ENCODE measurements at places on chromosomes 12 and 14.
A peak's percentile ranks its signal among the peaks of the same experiment; 100 is the strongest.

GRCh38 chr12:64781280-64782190 lies 22.3 kb upstream of the GNS start:
- DNase-seq, result peak; percentile 17

GRCh38 chr12:67922245-67922644 lies 67.0 kb upstream of the IFNG-AS1 start:
- no peak for DNase-seq

- no peak for DNase-seq
Measured at GRCh38 chr14:86766469-86766868, 1226.5 kb downstream of the GALC start.

GRCh38 chr14:24852312-24853060 lies 197.5 kb downstream of the STXBP6 start:
- DNase-seq, result no peak

GRCh38 chr12:74321381-74321780 lies 216.3 kb upstream of the ATXN7L3B start:
- no peak for DNase-seq

DNA sequence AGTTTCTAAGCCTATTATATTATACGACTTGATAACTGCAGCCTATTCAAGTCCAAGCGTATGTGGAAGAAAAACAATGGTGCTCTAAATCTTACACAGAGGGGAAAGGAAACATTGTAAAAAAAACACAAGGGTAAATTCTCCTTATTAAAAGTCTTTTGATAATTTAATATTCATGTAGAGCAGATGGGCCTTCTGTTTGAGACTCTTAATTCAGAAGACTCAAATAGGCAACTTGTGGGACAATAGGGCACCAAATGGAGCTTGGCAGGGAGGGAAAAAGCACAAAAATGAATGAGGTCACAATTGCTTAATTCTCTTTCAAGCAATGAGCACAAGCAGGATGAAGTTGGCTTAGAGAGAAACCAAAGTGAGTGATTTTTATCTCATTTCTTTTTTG lies 159.4 kb downstream of the NELL2 start:
- DNase-seq, result no peak

DNA sequence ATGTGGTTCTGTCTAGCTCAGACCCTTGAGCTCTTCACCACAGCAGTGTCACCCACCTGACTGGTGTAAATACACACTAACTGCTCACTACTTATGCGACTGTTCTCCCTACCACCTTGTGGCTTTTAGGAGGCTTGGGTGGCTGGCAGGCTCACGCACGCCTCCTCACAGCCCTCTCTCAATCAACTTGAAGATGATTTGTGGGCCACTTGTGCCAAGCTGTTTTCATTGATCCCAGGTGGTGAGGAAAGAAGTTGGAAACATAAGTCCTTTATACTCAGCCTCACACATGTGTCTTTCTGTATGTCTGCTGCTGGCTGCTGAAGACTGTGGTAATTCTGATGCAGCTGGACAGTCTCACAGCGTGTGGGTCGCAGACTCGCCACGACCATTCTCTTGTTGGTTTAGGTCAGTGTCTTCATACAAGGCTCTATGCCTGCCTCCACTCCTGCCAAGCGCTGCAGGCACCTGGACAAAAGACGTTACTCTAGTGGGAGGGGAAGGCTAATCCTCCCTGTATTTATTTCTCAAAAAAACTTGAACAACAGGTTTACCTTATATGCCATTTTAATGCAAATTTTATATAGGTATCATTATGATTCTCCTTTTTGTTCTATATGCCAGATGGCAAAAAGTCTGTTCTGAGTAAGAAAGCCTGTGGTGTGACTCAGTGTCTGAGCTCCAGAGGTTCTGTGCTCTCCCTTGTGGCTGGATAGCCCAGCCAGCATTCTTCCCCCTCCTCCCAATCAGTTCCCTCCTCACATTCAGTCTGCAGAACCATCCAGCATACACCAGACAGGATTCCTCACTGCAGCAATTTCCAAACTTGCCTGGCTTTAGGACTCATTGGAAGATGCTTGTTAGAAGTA lies 115.6 kb downstream of the DIP2B start:
- no peak for DNase-seq

DNA sequence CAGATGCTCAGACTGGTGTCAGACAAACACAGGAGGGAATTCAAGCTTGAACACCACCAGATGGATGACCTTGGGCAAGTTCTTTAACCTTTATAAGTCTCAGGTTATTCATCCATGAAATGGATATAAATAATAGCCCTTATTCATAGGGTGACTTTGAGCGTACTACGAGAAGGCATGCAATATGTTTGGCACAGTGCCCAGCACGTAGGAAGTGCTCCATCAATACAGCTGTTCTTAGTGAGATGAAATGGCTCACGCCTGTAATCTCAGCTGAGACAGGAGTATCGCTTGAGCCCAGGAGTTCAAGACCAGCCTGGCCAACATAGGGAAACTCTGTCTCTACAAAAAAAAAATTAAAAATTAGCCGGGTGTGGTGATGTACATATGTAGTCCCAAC lies 84.8 kb upstream of the FICD start:
- DNase-seq, result no peak

DNA sequence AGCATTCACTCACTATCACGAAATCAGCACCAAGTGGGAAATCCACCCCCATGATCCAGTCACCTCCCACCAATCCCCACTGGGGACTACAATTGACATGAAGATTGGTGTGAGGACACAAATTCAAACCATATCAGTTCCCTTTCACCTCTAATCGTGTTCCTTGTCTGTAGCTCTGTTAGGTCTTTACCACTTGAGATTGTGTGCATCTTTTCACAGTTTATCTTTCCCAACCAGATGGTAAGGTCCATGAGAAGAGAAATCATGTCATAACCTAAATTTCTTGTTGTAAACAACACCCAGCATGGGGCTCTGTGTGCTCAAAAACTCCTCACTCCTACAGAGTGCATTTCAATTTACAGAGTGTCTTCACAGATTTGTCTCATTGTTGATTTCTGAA lies 27.1 kb upstream of the PCED1B start:
- no peak for DNase-seq

DNA sequence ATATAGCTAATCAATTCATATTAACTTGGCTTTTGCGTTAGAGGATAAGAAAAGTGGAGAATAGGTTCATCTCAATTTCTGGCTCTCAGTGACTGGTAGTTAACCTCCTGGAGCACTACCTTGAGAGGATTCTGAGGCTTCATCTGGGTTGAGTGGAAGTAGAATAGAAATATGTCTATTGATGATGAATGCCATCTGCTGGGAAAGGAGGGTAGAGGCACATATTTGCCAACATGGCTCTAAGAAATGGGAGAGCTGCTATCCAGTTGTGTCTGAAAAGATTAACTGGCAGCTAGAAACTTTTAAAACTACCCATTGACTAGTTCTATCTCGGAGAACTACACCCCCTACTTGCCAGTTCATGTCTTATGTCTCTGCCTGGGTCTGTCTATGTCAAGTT lies 530.1 kb downstream of the NRXN3 start:
- no peak for DNase-seq

DNA sequence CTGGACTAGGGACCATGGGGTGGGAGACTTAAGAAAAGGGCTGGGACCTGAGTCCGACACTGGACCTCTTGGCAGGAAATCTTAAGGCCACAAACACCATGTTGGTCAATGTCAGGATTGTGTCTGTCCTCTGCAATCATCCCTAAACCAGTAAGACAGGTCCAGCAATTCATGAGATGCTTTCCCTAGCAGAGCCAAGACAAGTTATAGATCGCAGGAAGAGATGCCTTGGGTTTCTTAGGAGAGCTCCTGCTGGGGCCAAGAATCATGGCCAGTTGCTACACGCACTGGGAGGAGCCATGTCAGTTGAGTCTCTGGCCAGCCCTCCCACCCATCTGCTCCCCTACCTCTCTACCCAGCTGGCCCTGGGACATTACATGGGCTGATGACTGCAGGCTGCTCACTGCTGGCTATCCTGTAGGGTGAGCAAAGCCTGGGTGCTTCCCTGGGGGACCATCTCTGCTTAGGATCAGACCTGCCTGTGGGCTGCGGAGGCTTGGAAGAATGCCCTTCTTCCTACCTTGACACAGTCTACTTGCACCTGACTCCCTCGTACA lies 14.2 kb downstream of the PLEKHH1 start:
- DNase-seq, result no peak

DNA sequence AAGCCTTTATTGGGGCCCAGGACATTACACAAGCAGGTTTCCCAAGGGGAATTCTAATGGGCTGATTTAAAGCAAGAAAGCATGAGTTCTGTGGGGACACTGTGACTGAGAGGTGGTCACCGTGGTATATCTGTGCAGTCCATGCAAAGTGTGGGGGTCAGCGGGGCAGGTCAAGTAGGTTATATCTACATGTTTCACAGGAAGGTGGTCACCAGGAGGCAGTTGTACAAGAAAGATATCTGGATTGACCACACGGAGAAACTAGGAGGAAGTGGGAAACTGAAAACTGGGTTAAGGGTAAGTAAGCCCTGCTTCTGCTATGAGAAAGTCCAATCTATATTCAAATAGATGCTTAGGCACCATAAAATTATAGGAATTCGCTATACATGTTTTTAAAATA lies 77.8 kb upstream of the CNOT2 start:
- DNase-seq, result no peak

DNA sequence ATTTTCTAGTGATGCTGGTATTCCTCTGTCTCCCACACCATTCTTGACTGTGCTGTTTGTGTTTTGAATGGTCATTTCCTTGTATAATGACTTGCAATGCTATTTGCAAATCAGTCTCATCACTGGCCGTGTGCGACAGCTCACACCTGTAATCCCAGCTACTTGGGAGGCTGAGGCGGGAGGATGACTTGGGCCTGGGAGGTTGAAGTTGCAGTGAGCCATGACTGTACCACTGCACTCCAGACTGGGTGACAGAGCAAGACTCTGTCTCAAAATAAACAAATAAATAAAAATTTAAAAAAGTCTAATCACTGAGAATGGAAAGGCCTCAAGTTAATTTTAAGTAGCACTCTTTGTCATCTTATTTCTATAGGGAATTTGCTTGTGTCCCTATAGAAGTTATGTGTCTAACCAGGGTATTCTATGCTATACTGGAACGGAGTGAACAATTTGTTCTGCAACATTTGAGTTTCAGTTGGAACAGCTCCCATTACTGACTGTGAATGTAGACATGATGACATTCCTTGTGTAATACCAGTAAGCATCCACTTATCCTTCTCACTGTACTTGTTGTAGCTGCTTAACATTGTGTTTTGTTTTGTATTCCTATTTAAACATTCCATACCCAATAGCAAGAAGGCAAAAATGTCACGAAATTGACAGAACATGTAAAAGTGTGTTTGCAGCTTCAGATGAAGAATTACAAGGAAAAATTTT lies 126.3 kb downstream of the MGST1 start:
- DNase-seq, result no peak

DNA sequence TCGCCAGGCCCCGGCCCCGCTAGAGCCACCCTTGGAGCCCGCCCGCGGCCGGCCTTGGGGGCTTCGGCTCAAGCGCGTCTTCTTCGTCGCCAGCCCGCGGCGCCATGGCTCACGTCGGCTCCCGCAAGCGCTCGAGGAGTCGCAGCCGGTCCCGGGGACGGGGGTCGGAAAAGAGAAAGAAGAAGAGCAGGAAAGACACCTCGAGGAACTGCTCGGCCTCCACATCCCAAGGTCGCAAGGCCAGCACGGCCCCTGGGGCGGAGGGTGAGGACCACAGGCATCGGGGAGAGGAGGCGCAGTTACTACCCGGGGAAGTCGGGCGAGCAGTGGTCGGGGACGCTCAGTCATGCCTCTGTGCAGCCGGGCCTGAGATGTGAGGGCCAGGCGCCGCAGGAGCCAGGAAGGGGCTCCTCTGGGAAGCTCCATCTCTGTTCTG lies 573 bp downstream of the ARL6IP4 start:
- no peak for DNase-seq

GRCh38 chr12:46585854-46586621 lies 213.5 kb upstream of the SLC38A2 start:
- DNase-seq, result peak; percentile 67

DNA sequence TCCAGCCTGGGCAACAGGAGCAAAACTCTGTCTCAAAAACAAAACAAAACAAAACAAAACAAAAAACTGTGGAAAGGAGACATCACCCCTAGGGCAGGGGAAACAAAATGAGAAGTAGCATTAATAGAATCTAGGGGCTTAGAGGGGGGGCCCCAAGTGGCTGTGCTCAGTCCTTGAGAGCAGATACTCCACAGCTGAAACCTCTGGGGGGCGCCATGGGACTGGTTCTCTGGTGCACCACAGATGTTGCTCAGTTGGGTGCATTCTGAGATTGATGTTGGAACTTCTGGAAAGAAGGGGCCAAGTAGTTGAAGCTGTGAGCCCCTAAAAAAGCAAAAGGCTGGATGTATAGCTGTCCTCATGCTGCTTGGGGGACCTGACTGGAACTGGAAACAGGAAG lies 11.8 kb upstream of the SYNE2 start:
- DNase-seq, result peak; percentile 83

GRCh38 chr12:132422040-132422380 lies 67.9 kb upstream of the FBRSL1 start:
- DNase-seq, result no peak

- DNase-seq, result peak; percentile 87
Measured at GRCh38 chr12:53287741-53288216, 7.6 kb upstream of the PFDN5 start.

DNA sequence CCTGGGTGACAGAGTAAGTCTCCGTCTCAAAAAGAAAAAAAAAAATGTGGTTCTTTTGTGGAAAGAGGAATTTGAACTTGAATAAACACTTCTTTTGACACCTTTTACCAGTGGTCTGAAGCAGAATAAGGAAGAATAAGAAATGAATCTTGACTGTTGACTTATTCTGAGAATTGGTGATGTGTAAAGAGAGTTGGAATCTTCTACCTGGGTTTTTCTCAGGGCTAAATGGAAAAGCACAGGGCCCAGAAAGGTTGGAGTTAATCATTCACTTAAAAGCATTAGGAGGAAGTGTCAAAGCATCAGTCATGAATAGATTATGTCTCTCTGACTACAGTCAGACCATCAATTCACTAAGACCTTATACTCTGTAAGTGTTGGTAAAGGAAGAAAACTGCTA lies 13.9 kb downstream of the PNMA1 start:
- no peak for DNase-seq

GRCh38 chr14:37583358-37584210 lies 11.5 kb downstream of the FOXA1 start:
- no peak for DNase-seq

- no peak for DNase-seq
Measured at GRCh38 chr12:114414866-114415524, 9.1 kb upstream of the TBX5 start.

DNA sequence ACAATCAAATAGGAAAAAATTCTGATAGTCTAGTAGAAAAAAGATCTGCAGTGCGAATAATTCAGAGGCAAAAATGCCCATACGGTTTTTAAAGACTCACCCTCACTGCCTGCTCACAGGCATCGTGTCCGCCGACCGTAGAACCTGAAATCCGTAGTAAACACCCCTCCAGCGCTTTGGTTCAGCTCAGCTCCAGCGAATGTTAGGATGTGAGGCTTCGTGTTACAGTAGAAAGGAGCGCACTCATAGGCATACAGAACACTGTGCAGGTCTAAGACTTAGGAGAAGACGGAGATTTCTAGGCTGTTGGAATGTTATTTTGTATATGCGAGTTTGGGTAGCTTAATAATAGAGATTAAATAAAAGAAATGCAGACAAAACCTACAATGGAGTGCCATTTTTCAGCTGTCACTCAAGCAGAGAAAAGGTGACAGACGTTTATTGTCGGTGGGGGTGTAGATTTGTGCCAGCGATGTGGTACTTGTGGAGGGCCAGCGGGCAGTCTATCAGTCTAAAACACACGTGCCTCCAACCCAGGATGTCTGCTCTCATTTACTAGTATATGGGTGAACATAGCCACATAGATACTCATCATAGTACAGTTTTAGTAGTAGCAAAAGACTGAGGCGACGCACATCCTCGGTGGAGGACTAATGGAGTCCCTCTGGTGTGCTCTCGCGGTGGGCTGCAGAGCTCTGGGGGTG lies 25.7 kb downstream of the SFSWAP start:
- no peak for DNase-seq

- DNase-seq, result no peak
Measured at GRCh38 chr12:16833376-16834015, 227.5 kb upstream of the LMO3 start.

All from CD4-positive, alpha-beta T cell treated with Interleukin-6 for 4 hours (primary cell).